Hindlimb muscle (tissue), 1 donor: ENCODE measurements at places on chromosomes 7 and 10. TPM values are rescaled to one million over a fixed set of nuclear protein-coding genes. Genes with fewer than 3 reads are reported as not detected.

RELN gene
- 2.1 TPM for polyA plus RNA-seq

PRSS37 gene
- 0.28 TPM for polyA plus RNA-seq

DNA sequence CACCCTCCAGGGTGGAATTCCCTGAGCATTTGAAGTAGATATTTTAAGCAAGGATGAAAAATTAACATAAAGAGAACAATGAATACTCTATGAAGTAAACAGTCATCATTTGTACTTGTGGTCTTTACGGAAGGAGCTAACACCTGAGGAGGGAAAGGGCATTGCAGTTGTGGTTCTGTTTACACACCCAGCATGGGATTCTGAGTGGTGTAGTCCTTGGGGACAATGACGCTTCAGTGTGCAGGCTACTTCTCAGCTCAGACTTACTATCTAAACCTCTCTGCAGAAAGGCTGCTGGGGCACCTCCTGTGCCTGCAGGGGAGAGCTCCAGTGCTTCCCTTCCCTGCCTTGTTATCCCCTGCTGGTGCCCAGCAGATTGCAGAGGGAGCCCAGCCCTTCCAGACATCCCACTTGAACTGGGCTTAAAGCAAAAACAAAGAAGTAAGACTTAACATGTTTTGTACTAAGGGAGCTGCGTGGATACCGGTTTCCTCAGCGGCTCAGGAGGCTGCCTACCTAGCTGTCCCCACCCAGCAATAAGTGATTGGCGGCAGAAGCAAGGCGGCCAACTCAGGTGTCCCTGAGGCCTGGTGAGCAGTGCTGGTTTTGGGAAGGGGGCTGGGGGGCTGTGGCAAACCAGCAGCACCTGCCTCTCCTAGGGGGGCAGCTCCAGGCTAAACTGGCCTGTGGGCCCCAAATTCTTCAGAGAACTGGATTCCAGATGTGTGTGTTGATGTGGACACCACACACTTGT is 89.1 kb downstream of the CELF2 start:
- DNase-seq: no peak

DNA sequence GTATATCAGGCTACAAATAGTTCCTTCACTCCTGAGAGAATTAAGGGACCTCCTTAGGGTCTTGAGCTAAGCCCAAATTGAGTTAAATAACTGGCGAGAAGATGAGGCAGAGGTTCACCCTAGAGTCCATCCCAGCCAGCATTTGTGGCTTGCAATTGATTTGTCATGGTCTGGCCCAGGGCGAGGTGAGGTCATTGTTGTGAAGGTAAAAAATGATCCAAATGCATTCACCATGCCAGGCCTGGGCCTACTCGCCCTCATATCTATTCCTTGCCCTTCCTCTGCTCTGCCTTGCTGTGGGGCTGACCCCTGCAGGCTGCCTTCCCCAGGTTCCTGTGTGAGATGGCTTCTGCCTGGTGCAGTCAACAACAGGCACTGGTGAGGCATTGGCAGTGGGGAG is 207.2 kb downstream of the ZNF365 start:
- no peak for DNase-seq
